ENCODE measurements at places on chromosomes 4 and X. TPM values are rescaled to one million over a fixed set of nuclear protein-coding genes. Genes with fewer than 3 reads are reported as not detected.

Gene TLR3
- total RNA-seq, result 0.25 TPM

Gene MID1
- 51.9 TPM for total RNA-seq

Gene TMEM156
- 24.9 TPM for total RNA-seq

Gene FAM47E
- 0.13 TPM for total RNA-seq

Gene PF4V1
- not detected for total RNA-seq

Gene SPANXA1
- total RNA-seq, result not detected

Gene SPANXN3
- total RNA-seq, result not detected

Gene TREX2
- total RNA-seq, result 1.7 TPM

Gene GAGE13
- not detected for total RNA-seq

Gene GPM6B
- 0.03 TPM for total RNA-seq

Gene UGT2A1
- total RNA-seq, result not detected

Gene MAGEA2B
- not detected for total RNA-seq

Gene AFM
- not detected for total RNA-seq

Gene CXorf38
- 10.4 TPM for total RNA-seq

Gene FRMPD3
- 0.10 TPM for total RNA-seq

Gene SHOX
- not detected for total RNA-seq

Gene ANXA3
- total RNA-seq, result 54.9 TPM

Gene CT45A1
- not detected for total RNA-seq

Gene SSX4B
- total RNA-seq, result not detected

Gene SUV39H1
- total RNA-seq, result 22.3 TPM

Gene SYN1
- 0.31 TPM for total RNA-seq

Gene RUFY3
- total RNA-seq, result 7.7 TPM

Gene SPANXN4
- total RNA-seq, result not detected

Gene CSAG2
- not detected for total RNA-seq

Gene TEX13D
- not detected for total RNA-seq

Gene CLCN5
- 3.2 TPM for total RNA-seq

Gene CT45A2
- not detected for total RNA-seq

Gene DCLK2
- 10.4 TPM for total RNA-seq

Gene NPY5R
- total RNA-seq, result not detected

Gene ODAM
- total RNA-seq, result not detected

Gene IL1RAPL1
- not detected for total RNA-seq

Gene AR
- total RNA-seq, result 3.8 TPM

Gene REELD1
- total RNA-seq, result not detected

Gene XG
- total RNA-seq, result not detected

Gene NPNT
- total RNA-seq, result 0.18 TPM
